ENCODE measurements at places on chromosomes 16 and 17. TPM values are rescaled to one million over a fixed set of nuclear protein-coding genes. Genes with fewer than 3 reads are reported as not detected.

The GPR142 gene
- total RNA-seq = not detected

The FSCN2 gene
- total RNA-seq = 0.19 TPM

The KIFC3 gene
- 61.6 TPM for total RNA-seq

The CA10 gene
- not detected for total RNA-seq

The RNF112 gene
- total RNA-seq = 2.2 TPM

The SCN4A gene
- total RNA-seq = 0.56 TPM

The OR4D1 gene
- not detected for total RNA-seq

The COX6A2 gene
- 1,514 TPM for total RNA-seq

The ANKS4B gene
- total RNA-seq = not detected

The IRX6 gene
- total RNA-seq = 1.4 TPM

All from Right ventricle myocardium superior (tissue), 1 donor.